ENCODE measurements at places on chromosomes 4 and X. TPM values are rescaled to one million over a fixed set of nuclear protein-coding genes. Genes with fewer than 3 reads are reported as not detected.

Gene CTBP1
- 182 TPM for total RNA-seq

Gene SLC39A8
- 9.9 TPM for total RNA-seq

Gene AKAP14
- total RNA-seq: 5.1 TPM

Gene ABCB7
- 27.0 TPM for total RNA-seq

Gene TMEM156
- total RNA-seq: 0.46 TPM

Gene GPC4
- 2.8 TPM for total RNA-seq

Gene SOD3
- total RNA-seq: 1.4 TPM

Gene PRSS12
- total RNA-seq: 21.7 TPM

Gene PNMA6F
- 6.9 TPM for total RNA-seq

Gene EMCN
- total RNA-seq: 3.7 TPM
